ENCODE measurements at places on chromosomes 2 and 18.

DNA sequence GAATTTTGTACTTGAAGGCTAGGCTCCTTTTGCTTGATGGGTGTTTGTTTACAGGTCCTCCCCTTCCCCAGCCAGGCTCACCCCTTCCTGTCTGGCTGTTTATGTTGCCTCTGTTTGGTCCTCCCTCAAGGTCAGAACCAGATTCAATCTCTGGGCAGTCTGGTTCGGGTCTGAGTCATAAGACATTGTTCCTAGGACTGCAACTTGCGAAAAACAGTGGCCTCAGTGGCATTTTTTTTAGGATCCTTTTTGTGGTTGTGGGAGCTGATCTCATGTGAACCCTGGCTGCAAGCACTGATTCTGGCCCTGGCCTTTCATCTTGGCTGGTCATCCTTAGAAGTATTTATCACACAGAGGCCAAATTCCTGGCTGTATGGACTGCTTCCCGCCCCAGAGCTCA, 370.4 kb downstream of the CLIP4 start:
- DNase-seq: no peak

- no peak for DNase-seq
Observed at GRCh38 chr2:1945819-1946218, 201.5 kb upstream of the PXDN start.

GRCh38 chr2:187618813-187619212, 64.6 kb upstream of the TFPI start:
- DNase-seq: no peak

DNA sequence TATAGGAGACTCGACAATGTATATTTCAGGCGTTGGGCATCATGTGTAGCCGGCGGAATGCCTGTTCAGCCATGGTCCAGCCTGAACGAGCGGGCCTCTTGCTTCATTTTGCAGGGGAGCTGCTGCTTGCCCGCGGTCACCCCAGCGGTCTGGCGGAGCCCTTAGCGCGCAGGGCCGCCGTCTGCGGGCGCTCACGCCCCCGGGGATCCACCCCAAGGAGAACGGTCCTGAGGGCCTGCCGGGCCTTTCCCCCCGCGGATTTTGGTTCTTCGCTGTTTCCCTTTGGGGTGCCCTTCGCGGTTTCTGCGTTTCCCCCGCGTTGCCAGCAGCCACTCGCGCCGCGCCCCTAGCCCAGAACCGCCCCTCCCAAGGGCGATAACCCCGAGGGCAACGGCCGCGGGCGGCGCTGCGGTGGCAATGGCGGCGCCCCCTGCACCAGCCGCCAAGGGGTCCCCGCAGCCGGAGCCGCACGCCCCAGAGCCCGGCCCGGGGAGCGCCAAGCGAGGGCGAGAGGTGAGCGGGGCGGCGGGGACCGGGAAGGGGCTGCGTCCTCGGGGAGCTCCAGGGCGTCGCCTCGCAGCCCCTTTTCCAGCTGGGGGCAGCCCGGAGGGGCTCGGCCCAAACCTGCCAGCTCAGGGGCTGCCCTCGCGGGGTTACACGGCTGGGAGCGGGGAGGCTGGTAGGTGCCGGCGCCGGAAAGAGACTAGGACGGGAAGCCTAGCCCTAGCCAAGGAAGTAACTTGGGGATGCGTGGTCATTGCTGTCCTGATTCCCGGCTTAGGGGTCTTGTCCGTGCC, at the start of gene MFSD2B:
Gene MFSD2B, plus strand, starts transcription at position 406 of the 797 bp plus-strand sequence. Its CDS starts 12 bp downstream, at position 418.
- no peak for DNase-seq

DNA sequence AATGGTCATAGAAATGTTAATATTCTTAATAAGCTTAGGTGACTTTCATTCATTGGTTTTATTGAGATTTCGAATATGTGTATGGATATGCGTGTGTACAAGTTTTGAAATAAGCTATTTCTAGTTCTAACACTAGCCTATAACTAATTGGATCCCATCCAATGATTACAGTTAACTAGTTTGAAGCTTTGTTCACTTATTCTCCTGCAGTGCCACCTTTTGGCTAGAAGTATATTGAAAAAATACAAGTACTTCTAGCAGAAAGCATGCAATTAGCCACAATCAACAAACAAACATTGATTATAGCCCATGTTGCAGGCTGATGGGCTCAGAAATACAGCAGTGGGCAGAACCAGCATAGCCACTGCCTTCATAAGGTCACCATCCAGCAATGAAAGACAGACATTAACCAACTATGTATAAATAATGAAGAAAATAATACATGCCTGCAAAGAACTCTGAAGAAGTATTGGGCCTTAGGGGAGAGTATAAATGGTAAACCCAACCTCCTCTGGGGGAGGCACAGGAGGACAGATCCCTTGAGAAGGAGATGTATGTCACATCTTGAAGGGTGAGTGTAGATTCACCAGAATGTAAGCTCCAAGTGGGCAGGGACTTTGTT, 5.1 kb upstream of the PIEZO2 start:
- no peak for DNase-seq

DNA sequence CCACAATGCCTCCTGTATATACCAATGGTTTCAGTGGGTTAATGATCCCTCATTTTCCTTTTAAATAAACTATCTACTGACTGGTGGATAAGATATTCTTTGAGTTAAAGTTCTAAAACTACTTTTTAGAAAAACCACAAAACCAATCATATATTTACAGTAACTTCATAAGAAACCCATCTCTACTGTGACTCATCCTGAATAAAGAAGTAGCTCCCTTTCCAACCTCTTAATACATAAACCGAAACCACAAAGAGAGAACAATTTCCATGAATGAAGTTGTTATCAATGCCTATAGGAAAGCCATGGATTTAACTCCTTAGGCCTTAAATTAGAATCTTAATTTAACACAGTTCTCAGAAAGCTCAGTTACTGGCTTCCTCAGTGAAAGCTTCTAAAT, 227.0 kb upstream of the SMAD7 start:
- no peak for DNase-seq

- no peak for DNase-seq
Observed at GRCh38 chr2:158734442-158734841, 60.7 kb upstream of the DAPL1 start.

DNA sequence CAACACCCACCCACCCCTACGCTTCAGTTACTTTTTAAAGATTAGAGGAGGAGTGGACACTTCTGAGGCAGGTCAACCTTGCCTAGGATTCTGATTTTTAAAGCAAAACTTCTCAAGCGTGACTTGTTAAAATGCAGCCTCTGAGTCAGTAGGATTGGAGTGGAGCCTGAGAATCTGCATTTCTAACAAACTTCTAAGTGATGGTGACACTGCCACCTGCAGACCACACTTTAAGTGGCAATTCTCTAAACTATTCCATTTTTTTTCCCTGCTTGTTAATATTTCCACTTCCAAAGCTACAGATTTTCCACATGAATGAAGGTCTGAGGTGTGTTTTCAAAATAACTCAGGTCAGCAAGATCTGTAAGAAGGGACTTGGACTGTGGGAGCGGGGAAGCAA, 171.1 kb upstream of the CCDC150 start:
- no peak for DNase-seq

GRCh38 chr2:1612391-1613077, 131.8 kb downstream of the PXDN start:
- DNase-seq: no peak

DNA sequence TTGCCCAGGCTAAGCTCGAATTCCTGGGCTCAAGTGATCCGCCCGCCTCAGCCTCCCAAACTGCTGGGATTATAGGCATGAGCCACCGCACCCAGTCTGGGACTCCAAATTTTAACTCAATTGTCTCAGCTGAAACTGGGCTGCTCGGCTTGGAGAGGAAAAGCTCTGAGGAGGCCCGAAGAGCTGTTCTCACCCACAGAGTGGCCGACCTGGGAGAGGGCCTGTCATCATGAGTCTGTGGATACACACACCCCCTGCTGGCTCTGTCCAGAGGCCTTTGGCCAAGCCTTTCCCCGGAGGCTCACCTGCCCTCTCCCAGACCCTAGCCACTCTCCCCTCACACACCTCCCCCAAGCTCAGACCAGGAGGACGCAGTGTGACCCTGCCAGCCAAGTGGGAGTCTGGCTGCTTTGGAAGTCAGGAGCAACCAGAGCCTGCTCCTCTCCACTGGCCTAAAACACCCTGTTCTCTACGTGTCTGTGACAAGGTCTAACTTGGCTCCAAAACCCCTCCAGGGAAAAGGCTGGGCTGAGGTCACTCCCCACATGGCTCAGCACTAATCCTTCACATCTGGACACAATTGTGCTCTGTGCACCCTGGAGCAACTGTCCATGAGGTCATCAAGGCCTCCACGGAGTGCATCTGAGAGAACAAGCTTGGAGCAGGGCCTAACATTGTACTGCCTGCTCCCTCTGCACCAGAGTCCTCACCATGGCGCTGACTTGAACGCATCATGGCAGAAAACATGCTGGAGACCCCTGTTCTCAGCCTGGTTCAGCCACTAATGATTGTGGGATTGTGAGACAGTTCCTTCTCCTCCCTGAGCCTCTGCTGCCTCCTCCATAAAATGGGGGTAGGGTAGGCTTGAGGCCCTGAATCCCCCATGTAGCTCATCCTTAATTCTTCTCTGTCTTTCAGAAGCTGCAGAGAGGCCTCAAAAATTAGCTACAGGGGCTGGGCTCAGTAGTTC, 49.9 kb upstream of the RAB6C start:
- no peak for DNase-seq

- DNase-seq: no peak
Observed at GRCh38 chr2:241673189-241673663, 13.4 kb downstream of the DTYMK start.

DNA sequence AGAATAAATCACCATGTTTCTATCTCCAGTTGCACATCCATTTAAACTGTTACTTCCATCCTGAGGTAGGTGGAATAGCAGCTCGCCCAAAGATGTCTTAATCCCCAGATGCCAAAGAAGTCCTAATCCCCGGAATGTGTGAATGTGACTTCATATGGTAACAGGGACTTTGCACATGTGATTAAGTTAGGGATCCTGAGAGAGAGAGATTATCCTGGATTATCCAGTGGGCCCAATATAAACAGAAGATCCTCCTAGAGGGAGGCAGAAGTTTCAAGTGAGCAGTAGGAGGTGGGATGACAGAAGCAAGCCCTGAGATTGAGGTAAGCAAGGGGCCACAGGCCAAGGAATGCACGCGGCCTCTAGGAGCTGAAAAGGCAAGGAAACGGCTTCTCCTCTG, 19.8 kb downstream of the CREG2 start:
- DNase-seq: no peak

DNA sequence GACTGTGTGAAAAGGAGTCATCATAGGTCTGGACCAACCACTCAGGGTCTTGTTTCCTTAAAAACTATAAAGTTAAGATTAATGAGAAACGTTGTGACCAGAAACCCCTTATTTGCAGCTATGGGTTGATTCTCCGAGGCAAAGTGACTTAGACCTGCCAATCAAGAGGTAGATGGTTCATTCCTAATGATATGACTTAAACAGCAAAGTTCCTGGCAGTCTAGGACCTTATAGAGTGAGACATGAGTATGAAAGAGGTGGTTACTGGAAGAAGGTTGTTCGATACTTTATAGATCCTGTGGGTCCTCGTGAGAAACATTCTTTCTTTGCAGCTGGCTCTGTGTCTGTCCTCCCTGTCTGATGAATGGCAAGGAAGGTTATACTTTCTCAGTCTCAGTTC, 8.0 kb downstream of the SFXN5 start:
- DNase-seq: no peak

GRCh38 chr18:7633171-7633570, 66.1 kb downstream of the PTPRM start:
- DNase-seq: no peak

DNA sequence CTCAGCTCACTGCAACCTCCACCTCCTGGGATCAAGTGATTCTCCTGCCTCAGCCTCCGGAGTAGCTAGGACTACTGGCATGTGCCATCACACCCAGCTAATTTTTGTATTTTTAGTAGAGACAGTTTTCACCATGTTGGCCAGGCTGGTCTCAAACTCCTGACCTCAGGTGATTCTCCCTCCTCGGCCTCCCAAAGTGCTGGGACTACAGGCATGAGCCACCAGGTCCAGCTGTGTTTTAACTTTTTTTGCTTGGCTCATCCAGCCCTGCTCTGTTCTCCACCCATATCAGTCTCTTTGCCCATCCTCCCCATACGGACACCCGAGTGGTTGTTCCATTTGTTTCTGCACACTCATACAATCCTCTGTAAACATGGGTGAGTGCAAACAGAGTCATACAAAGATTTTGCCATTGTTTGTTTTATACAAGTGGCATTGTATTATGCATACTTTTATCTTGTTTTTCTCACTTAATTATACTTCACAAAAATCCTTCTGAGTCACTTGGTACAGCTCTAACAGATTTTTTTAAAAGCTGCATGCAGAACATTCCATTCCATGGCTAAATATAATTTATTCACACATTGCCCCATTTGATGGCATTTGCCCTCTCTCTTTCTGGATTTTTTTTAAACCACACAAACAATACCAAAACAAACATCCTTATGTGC, 5.3 kb downstream of the APOB start:
- DNase-seq: no peak

GRCh38 chr2:138390316-138390945, 111.1 kb upstream of the SPOPL start:
- no peak for DNase-seq

- no peak for DNase-seq
Observed at GRCh38 chr18:9608298-9608697, 6.1 kb downstream of the PPP4R1 start.

All from stimulated activated CD8-positive, alpha-beta memory T cell treated with anti-CD3 and anti-CD28 coated beads, Interleukin-12 subunit alpha, Interleukin-12 subunit beta, amount 100 ng/mL, for 4 hours (primary cell).